D721Med (cell line): ENCODE measurements at places on chromosomes 11 and 22.

DNA sequence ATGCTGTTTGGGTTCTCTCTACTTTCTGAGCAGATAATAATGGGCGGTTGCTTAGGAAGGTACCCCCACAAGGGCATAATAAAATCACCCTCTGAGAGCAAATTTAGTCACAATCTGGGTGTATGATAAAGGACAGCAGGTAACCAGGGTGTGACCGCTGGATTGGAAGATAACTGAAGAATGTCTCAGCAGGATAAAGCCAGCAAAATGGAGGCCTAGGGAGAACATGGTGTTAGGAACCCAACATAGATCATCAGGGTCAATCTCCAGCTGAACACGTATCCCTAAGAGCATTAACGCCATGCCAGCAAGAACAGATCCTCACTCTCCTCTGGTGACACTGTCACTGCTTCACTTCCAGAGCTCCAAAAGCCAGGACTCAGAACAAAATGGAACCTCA lies 64.5 kb upstream of the SCUBE2 start:
- DNase-seq, result no peak

DNA sequence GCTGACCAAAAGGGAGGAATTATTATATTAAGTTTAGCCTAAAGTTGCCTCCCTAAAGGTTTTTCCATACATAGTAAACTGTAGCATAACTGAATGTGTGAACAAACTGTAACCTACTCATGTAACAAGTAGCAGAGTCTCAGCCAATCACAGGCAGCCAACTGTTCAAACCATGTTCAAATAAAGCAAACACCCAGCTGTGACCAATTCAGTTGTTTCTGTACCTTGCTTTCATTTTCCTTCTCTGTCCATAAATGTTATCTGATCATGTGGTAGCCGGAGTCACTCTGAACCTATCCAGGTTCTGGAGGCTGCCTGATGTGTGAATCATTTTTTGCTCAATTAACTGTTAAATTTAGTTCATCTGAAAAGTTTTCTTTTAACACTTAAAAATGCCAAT lies 373.5 kb downstream of the GUCY1A2 start:
- no peak for DNase-seq

GRCh38 chr11:76123248-76123647 lies 83.1 kb downstream of the WNT11 start:
- no peak for DNase-seq

DNA sequence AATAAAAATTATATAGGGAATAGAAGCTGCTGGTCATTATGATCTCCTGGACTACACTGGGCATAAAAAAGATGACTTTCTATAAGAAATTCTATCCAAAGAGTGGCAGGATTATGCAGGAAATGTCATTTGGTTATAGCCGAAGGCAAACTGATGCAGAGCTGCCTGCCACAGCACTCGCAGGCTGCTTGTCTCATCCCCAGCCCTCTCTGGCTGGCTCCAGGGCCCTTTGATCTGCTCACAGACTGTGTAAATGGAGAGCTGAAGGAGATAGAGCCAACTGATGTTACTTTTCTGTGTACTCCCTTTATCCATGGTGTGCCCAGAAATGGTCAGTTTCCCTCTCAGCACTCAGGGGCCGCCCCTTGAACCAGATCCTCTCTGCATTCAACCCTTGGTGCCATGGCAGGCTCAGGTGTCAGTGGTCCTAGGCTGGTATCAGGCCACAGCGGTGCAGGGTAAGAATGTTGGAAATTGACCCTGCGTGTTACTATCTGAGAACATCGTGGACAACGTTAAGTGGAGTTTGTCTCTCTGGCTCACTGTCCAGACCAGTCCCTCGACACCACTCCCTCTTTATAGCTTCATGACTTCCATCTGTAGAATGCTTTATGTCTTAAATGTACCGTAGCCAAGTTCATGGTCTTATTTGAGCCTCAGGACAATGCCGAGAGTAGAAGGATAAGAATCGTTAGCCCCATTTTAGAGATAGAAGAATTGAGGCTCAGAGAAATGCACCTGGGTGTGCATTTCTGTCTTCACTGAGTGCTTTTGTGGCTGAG lies 27.8 kb downstream of the TEAD1 start:
- DNase-seq, result no peak
